Stomach (tissue), 19 donors: ENCODE measurements at places on chromosomes 1 and 21. TPM values are rescaled to one million over a fixed set of nuclear protein-coding genes. Genes with fewer than 3 reads are reported as not detected.
A peak's percentile ranks its signal among the peaks of the same experiment; 100 is the strongest.

Gene CRTC2
- 27.1 TPM for polyA plus RNA-seq

Gene DNASE2B
- polyA plus RNA-seq = 0.92 TPM

- no peaks in the 10 kb centered on the region for H3K27me3 ChIP-seq
- H3K4me1 ChIP-seq = peaks cover 8% of the 10 kb centered on the region
- H3K4me3 ChIP-seq = no peak overlapping the region
- no peak for DNase-seq
- H3K27ac ChIP-seq = no peak overlapping the region
These were observed 76.5 kb upstream of the NFIA start for GRCh38 chr1:61005614-61006580.

Gene FAAH
- 45.0 TPM for polyA plus RNA-seq

Gene MROH9
- not detected for polyA plus RNA-seq

- no peaks in the 10 kb centered on the region for H3K36me3 ChIP-seq
- H3K27me3 ChIP-seq = no peaks in the 10 kb centered on the region
- no peak overlapping the region for H3K27ac ChIP-seq
- no peak for DNase-seq
- H3K4me1 ChIP-seq = no peaks in the 10 kb centered on the region
- H3K4me3 ChIP-seq = no peak overlapping the region
These were observed 207.9 kb upstream of the DMRTA2 start for GRCh38 chr1:50631161-50631560.

Gene PCBP3
- 2.4 TPM for polyA plus RNA-seq

Gene IPP
- polyA plus RNA-seq = 4.9 TPM

Gene AKNAD1
- not detected for polyA plus RNA-seq

DNA sequence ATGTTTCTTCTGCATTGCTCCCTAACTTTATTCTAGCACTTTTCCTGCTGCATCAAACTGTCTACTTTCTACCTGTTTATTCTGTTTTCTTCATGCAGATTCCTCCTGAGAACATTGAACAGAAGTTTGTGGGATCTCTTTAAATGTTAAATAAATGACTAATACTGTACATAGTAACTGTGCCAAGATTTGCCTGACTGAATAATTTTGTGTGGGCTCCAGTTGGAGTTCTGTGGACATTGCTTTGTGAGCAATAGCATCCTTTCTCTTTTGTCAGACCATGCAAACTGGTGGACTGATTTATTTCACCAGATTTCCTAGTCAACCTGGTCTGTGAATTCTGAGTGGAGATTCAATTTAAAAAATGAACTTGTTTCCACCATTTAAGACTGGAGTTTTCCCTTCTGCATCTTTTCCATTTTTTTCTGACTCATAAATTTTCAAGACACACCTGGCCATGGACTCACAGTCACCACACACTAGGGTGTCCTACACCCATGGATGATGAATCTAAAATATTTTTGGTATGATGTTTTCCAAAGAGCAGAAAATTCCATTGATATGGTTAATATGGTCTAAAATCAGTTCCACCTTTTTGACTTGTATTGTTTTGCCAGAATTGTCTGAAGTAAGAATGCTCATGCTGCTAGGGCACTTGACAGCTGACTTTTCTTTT lies 140.7 kb upstream of the SPAG17 start:
- H3K4me1 ChIP-seq = no peaks in the 10 kb centered on the region
- no peaks in the 10 kb centered on the region for H3K36me3 ChIP-seq
- no peaks in the 10 kb centered on the region for H3K27me3 ChIP-seq
- no peak for DNase-seq
- H3K4me3 ChIP-seq = no peak overlapping the region

Gene CD53
- 23.0 TPM for polyA plus RNA-seq

Gene LMOD1
- 117 TPM for polyA plus RNA-seq

GRCh38 chr1:178496410-178497135 lies at the start of gene CLEC20A:
Gene CLEC20A (minus strand): TSS chr1:178496964. CDS start chr1:178496939, 25 bp downstream.
- H3K27me3 ChIP-seq = no peaks in the 10 kb centered on the region
- H3K27ac ChIP-seq = no peak within 1 kb of the TSS
- no peak within 1 kb of the TSS for H3K4me3 ChIP-seq

Gene ST6GALNAC3
- 1.0 TPM for polyA plus RNA-seq

- H3K4me3 ChIP-seq = no peak overlapping the region
- no peaks in the 10 kb centered on the region for H3K4me1 ChIP-seq
- DNase-seq = peak; percentile 14
- H3K27me3 ChIP-seq = peaks cover 16% of the 10 kb centered on the region
These were observed 242.0 kb downstream of the FOXD2 start for GRCh38 chr1:47679826-47680225.

Gene SPRR2F
- polyA plus RNA-seq = 11.5 TPM

Gene HPDL
- 1.8 TPM for polyA plus RNA-seq

DNA sequence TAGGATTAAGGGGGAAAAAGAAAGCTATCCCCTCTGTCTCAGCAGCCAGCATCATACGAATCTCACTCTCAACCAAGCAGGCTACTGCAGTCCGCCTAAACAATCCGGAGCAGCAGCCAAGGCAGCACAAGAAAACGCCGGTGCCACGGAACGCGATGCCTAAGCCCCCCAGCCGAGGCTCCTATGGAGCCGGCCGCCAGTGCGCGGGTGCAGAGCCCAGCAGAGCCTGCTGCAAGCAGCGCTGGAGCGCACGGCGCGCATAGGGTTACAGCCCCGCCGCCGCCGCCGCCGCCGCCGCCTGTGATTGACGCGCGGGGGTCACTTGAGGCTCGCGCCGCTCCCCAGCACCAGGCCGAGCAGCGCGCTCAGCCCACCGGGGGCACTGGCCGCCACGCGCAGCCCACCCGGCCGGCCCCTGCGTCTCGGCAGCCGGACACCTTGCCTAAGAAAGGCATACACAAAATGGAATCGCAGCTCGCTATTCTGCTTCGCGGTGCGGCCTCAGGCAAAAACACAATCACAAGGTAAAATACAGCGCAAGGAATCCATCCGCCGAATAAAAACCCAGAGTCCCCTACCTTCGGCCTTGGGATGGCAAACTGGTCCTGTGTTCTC lies 780 bp downstream of the HIVEP3 start:
- no peaks in the 10 kb centered on the region for H3K27me3 ChIP-seq
- peaks cover 42% of the 10 kb centered on the region for H3K4me1 ChIP-seq
- no peaks in the 10 kb centered on the region for H3K36me3 ChIP-seq
- peak; percentile 51 for DNase-seq

GRCh38 chr1:153023109-153023508 lies 7.9 kb upstream of the SPRR1B start:
- DNase-seq = no peak
- no peaks in the 10 kb centered on the region for H3K4me1 ChIP-seq
- H3K36me3 ChIP-seq = no peaks in the 10 kb centered on the region
- no peak overlapping the region for H3K4me3 ChIP-seq

- no peak overlapping the region for H3K27ac ChIP-seq
- H3K4me1 ChIP-seq = no peaks in the 10 kb centered on the region
- H3K27me3 ChIP-seq = no peaks in the 10 kb centered on the region
- DNase-seq = no peak
These were observed 26.3 kb upstream of the ACTN2 start for GRCh38 chr1:236659792-236660587.

GRCh38 chr1:4965346-4966075 lies 311.1 kb downstream of the AJAP1 start:
- no peak overlapping the region for H3K27ac ChIP-seq
- DNase-seq = no peak
- H3K36me3 ChIP-seq = no peaks in the 10 kb centered on the region
- no peak overlapping the region for H3K4me3 ChIP-seq

DNA sequence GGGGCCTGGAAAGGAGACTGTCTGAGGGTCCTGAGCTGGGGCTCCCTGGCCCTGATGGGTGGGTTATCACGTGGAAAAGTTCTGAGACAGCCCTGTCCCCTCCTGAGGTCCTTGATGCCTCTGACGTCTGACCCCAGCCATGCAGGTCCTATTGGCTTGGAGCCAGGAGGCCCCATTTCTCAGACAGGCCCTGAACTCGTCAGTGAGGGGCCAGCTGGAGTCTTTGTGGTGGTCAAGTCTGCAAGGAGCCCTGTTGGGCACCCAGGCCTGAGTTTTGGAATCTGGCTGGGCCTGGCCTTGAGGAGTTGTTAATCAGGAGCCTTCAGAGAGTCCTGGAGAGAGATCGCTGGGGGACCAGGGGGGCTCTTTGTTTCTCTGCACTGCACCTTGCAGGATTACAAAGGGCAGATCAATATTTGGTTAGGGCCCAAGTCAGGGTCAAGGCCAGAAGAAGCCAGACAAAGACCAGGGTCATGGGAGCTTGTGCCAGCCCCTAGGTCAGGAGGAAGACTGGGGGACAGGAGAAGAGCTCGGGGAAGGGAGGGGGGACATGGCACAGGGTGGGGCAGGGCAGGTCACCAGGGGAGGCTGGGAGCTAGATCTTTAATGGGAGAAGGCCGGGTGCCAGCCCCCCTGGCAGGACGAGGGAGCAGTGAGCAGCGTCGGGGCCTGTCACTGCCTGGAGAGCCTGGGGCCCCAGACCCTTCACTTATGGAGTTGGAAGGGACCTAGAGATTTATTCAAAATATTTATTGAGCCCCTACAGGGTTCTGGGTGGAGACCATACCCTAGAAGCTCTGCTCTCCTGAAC lies 83.2 kb downstream of the PTPRU start:
- H3K4me1 ChIP-seq = no peaks in the 10 kb centered on the region
- H3K4me3 ChIP-seq = no peak overlapping the region
- no peaks in the 10 kb centered on the region for H3K27me3 ChIP-seq
- H3K27ac ChIP-seq = no peak overlapping the region

DNA sequence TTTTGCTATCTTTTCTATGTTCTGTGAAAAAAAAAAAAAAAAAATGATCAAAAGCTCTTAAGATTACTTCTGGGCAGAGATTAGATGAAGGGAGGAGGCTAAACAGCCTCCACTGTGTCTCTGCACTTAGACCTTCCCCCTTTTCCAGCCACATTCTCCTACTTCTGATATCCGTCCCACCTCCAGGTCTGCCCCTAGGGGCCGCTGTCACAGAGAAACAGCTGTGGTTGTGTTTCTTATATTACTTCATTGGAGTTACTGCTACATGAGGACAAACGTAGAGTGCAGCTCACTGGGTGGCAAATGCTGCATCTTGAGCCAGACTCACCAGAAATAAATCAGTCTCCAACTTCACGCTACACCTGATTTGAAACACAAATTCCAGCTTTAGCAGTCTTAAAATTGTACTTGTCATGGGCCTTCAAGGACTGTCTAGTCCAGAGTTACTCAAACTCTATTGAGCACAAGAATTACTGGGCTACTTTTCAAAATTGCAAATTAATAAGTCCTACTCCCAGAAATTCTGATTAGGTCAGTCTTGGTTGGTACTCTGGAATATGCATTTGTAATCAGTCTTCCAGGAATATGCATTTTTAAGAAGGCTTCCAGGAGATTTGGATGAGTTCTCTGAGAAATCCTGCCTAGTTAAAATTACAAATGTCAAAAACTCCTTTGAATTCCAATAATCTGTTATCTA lies 125.2 kb upstream of the PTBP2 start:
- no peaks in the 10 kb centered on the region for H3K27me3 ChIP-seq
- no peak overlapping the region for H3K4me3 ChIP-seq

Gene NHLH1
- 0.08 TPM for polyA plus RNA-seq

Gene RYR2
- polyA plus RNA-seq = 0.25 TPM

Gene OR14I1
- polyA plus RNA-seq = not detected

Gene HOOK1
- polyA plus RNA-seq = 7.2 TPM

- H3K27ac ChIP-seq = no peak overlapping the region
- no peaks in the 10 kb centered on the region for H3K4me1 ChIP-seq
- no peak for DNase-seq
- no peaks in the 10 kb centered on the region for H3K27me3 ChIP-seq
- no peak overlapping the region for H3K4me3 ChIP-seq
These were observed 52.1 kb upstream of the ETV3 start for GRCh38 chr1:157189986-157190982.

Gene LRRC53
- not detected for polyA plus RNA-seq

Gene SRM
- 91.8 TPM for polyA plus RNA-seq

- H3K27ac ChIP-seq = peak overlapping the region; percentile 74
- no peaks in the 10 kb centered on the region for H3K27me3 ChIP-seq
- peaks cover 5% of the 10 kb centered on the region for H3K4me1 ChIP-seq
- no peaks in the 10 kb centered on the region for H3K36me3 ChIP-seq
These were observed 7.9 kb downstream of the CD53 start for GRCh38 chr1:110880708-110881374.

- H3K4me1 ChIP-seq = peaks cover 14% of the 10 kb centered on the region
- no peaks in the 10 kb centered on the region for H3K36me3 ChIP-seq
- peak overlapping the region; percentile 72 for H3K27ac ChIP-seq
- H3K27me3 ChIP-seq = no peaks in the 10 kb centered on the region
These were observed 23.1 kb upstream of the CNN3 start for GRCh38 chr1:94949681-94950661.

Gene SLC6A9
- 1.1 TPM for polyA plus RNA-seq

DNA sequence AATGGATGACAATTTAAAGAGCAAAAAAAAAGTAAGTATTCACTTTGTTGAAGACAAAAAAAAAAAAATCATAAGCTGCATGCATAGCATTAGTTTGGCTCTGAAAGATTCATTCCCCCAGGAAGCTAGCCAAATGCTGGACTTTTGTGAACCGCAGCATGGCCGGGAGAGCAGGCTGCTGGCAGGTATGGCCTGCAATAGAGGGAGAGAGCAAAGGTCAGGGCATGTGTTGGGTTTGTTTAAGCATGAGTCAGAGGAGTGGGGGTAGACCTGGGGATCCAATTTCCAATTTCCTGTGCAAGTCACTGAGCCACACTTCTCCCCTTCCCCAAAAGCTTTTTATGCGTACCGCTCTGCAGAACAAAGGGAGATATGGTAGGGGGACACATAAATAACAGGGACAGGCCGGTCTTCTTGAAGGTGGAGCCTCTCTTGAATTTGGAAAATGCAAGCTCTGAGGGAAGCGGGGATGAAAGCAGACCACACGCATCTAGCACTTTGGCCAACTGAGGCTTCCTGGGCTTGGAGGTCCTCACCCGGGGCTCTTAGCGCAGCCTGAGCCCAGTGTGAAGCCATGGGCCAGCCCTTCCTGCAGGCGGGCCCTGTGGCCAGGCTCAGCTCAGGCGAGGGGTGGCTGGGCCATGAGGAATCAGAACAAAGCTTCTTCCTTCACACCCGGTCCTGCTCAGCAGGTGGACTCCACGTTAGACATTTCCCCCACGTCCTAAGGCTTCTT lies 171.1 kb downstream of the TOMM20 start:
- no peaks in the 10 kb centered on the region for H3K36me3 ChIP-seq
- H3K27me3 ChIP-seq = no peaks in the 10 kb centered on the region
- peak overlapping the region; percentile 93 for H3K27ac ChIP-seq
- no peak overlapping the region for H3K4me3 ChIP-seq

Gene CASP9
- 9.5 TPM for polyA plus RNA-seq

- no peak overlapping the region for H3K27ac ChIP-seq
- no peaks in the 10 kb centered on the region for H3K27me3 ChIP-seq
- H3K4me3 ChIP-seq = no peak overlapping the region
- H3K36me3 ChIP-seq = peaks cover 86% of the 10 kb centered on the region
- DNase-seq = peak; percentile 74
These were observed 38.8 kb upstream of the ANGPTL7 start for GRCh38 chr1:11150326-11150725.

GRCh38 chr1:86970938-86971337 lies 56.5 kb downstream of the HS2ST1 start:
- no peaks in the 10 kb centered on the region for H3K27me3 ChIP-seq
- H3K36me3 ChIP-seq = no peaks in the 10 kb centered on the region
- H3K4me1 ChIP-seq = no peaks in the 10 kb centered on the region
- no peak overlapping the region for H3K4me3 ChIP-seq
- H3K27ac ChIP-seq = no peak overlapping the region
- no peak for DNase-seq
